ENCODE measurements at places on chromosomes 2 and 18.

DNA sequence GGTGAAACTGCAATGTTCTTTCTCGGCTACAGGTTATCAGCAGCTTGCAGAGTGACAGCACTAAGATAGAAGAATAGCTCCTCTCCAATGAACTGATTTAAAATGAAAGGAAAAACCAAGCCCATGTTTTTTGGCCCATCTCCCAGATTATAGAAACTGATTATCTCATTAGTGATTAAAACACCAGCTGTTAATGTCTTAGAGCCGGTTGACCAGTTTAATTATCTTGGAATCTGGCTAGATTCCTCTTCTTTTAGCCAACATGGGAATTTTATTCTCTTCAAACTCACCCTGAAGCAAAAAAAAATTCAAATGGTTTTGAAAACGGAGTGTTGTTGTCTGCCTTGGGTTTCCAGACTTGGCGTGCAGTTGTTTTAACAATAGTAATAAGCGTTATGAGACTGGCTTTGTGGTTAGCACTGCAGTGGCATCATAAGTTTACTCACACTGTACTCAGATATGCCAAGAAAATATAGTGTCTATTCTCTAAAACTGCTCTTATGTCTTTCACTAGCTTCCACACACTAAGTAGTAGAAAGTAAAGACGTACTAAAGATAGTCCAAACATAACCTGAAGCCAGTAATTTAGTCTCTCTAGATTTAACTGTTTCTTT, 665.3 kb downstream of the STK39 start:
- DNase-seq: no peak

DNA sequence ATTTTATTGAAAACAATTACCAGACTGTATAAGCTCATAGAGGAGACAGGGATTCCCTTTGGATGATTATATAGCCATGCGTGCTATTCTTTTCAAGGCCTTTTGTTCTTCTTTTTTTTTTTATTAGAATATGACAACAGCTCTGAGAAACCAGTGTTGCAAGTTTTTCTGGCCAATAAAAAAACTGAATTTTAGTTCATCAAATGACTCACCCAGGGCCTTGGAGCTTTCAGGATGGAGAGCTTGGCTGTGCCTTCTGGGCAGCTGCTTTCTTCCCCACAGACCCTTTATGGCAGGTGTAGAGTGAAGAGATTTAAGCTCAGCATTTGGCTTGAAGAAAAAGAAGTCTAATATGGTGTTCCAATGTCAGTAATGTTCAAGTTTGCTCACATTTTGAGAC, 497.9 kb upstream of the FANCL start:
- DNase-seq: no peak

DNA sequence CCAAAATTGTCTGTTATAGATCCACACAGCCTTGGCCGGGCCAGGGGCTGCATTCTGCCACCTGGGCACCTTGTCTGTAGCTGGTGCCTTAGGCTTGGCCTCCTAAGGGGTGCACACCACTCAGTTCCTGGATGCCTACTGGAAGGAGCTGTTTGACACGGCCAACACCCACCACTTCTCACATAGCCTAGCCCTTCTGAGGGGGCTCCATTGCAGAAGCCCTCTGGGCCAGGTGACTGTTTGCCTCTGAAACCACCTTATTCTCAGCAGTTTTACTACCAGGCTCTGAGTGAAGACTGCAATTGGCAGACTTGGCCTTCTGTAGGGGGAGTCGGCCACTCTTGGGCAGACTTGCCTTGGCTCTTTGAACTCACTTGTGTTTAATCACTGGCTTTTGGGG, 39.5 kb downstream of the EPHA4 start:
- no peak for DNase-seq

GRCh38 chr2:155404433-155405002, 706.0 kb downstream of the KCNJ3 start:
- no peak for DNase-seq

DNA sequence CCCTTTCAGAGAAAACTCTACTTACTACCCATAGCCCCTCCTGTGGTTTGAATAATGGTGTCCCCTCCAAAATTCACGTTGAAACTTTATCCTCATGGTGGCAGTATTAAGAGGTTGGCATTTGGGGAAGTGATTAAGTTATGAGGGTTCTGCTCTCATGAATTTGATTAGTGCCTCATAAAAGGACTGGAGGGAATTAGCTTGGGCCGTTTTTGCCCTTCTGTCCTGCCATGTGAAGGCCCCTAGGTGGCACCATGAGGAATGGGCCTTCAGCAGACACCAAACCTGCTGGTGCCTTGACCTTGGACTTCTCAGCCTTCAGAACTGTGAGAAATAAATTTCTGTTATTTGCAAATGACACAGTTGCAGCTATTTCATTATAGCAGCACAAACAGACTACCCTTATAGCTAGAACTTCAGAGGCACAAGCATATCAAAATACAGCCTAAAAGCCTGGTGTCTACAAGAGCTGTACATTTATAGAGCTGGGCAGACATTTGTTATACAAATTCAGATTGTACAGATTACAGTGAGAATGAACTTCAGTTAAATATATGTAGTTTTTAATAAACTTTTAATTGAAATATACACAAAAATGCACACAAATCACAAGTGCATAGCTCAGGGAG, 2.6 kb upstream of the PTPN2 start:
- DNase-seq: no peak

DNA sequence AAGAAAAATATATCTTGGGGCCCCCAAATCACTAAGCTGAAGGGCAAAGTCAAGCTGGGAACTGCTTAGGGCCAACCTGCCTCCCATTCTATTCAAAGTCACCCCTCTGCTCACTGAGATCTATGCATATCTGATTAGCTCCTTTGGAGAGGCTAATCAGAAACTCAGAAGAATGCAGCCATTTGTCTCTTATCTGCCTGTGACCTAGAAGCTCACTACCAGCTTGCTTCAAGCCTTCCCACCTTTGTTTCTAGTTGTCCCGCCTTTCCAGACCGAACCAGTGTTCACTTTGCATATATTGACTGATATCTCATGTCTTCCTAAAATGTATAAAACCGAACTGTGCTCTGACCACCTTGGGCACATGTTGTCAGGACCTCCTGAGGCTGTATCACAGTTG, 479.4 kb downstream of the METTL4 start:
- DNase-seq: no peak

- no peak for DNase-seq
Observed at GRCh38 chr2:241509155-241509784, 886 bp upstream of the STK25 start.

DNA sequence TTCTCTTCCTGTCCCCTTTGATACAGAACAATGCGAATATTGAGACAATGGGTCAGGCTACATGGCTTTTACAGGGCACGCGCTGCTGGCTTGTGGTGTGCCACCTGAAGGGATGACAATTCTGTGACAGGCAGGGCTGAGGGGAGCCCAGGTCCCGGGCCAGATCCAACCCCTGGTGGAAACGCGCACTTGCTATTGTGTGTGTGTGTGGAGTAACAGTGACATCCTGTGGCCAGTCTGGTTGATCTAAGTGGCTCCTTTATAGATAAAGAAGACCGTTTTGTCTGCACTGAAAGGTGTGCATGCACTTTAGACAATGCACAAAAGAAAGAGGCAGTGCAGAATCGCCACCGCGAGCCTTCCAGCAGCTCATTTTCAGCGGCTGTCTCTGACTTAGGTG, 273.6 kb downstream of the HRH4 start:
- DNase-seq: no peak

GRCh38 chr18:26840965-26841364, 24.5 kb downstream of the AQP4 start:
- no peak for DNase-seq

DNA sequence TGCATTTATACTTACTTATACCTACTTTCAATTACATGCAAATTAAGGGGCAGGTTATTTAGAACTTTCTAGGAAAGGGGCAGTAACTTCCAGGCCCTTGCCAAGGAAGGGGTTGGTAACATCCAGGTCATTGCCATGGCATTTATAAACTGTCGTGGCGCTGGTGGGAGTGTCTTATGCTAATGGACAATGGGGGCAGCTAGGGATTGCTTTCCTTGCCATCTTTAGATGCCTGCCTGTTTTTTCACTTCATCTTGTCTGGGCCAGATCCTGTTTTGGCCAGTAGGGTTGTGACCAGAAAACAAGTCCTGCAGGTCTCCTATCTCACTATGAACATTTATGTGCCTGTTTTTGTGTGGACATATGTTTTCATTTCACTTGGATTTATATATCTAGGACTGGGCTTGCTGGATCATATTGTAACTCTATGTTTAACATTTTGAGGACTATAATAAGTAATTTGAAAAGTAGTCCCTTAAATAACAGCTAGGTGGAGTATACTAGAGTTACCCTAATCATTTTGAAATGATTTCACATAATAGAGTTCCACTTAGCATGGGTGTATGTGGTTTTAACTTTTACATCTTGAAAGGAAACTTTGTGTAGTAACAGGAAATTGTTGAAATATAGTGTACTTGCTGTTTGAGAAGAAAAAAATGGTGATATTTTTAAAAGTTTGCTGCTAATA, 56.1 kb downstream of the LCLAT1 start:
- no peak for DNase-seq

- no peak for DNase-seq
Observed at GRCh38 chr2:181810823-181811695, 80.5 kb upstream of the ITPRID2 start.

DNA sequence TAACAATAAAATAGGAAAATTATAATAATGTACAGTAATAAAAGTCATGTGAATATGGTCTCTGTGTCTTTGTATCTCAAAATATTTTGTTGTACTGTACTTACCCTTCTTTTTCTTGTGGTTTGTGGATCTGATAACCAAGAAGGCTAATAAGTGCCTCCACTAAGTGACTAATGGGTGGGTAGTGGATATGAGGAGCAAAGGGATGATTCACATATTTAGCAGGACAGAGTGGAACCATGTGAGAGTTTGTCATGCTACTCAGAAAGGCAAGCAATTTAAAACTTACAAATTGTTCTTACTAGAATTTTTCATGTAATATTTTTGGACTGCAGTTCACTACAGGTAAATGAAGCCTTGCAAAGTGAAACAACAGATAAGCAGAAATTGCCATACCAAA, 1241.2 kb upstream of the CDH2 start:
- DNase-seq: no peak

DNA sequence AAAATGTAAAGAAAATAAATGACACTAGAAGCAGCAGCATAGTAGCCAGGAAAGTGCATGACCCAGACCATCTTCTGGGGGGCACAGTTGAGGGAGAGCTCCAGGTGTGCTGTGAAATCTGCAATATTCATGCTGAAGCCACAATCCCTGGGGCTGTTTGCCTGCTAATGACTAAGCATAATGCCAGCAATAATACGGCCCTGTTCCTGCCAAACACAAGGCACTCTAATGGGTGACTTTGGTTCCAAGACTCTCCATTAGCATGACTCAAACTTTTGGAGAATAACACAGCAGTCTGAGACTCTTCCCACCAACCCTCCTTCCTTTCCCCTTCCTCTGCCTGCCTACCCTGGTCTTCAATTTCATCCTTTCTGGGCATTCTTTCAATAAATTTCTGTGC, 77.9 kb upstream of the DOCK10 start:
- DNase-seq: no peak

- no peak for DNase-seq
Observed at GRCh38 chr2:68908392-68908970, 37.3 kb upstream of the BMP10 start.

- DNase-seq: no peak
Observed at GRCh38 chr2:2683606-2684224, 352.6 kb upstream of the MYT1L start.

DNA sequence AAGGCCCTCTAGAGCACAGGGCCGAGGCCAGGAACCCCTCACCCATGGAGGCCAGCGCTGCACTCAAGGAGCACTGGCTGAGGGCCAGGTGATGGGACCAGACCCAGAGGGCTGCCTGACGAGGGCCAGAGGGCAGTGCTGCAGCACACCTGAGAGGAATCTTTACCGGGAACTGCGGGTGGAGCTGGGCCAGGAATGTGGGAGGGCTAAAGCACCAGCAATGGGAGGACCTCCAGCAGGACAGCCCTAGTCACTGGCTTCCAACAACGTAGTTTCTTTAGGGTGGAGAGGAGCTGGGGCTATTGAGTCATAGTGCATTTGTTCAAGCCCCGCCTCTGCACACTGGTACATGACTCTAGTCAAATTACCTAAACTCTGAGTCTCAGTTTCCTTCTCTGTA, 143.4 kb downstream of the TMEM17 start:
- DNase-seq: no peak

DNA sequence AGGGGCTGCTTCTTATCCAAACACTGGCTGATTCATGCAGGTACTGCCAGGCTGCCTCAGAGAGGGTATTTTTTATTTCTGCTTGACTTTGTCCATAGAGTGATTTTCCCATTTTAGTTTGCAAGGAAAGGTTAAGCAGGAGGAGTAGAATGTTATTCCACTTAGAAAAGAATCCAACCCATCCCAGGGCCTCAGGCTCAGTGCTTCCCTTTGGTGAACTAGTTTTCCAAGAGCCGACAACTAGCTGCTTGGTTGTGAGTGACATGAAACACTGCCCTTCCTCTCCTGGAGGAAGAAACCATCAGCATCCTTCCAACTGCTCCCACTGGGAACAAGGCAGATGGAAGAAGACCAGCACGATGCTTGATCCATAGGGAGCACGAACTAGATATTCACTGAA, 58.5 kb downstream of the BCL2 start:
- DNase-seq: no peak

GRCh38 chr2:150370561-150370960, 116.9 kb downstream of the RND3 start:
- no peak for DNase-seq

- DNase-seq: no peak
Observed at GRCh38 chr2:217203086-217203485, 343.2 kb upstream of the TNP1 start.

DNA sequence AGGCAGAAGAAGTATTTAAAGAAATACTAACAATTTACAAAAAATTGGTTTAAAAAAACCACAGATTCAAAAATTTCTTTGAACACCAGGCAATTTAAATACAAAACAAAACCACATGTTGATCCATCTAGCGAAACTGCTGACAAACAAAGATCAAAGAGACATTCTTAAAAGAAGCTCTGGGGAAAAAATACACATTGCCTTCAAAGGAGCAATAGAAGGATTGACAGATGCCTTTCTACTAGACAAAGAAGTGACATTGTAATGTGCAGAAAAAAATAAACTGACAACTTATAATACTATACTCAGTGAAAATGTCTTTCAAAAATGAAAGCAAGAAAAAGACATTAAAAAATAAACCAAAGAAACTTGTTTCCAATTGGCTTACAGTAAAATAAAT, 12.6 kb upstream of the EIF2AK3 start:
- DNase-seq: no peak

Measured in left forelimb (tissue), 1 donor.